ENCODE measurements at places on chromosomes 7 and 10.

DNA sequence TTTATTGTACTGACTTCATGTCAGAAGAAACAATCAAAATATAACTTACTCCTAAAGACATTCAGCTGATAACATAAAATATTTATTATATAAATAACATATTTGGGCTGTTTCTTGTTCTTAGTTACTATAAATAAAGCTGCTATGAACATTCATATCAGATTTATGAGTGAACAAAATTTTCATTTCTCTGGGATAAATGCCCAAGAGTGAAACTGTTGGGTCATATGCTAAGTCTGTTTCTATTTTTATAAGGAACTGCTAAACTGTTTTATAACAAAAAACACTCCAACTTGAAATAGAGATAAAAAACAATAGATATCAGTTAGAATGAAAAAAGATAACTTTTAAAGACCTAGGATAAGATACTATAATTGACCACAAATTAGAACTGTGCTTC, 26.5 kb upstream of the CC2D2B start:
- H3K4me3 ChIP-seq, result no peak overlapping the region
- no peak for DNase-seq
- H3K27me3 ChIP-seq, result no peaks in the 10 kb centered on the region
- peaks cover 30% of the 10 kb centered on the region for H3K36me3 ChIP-seq

DNA sequence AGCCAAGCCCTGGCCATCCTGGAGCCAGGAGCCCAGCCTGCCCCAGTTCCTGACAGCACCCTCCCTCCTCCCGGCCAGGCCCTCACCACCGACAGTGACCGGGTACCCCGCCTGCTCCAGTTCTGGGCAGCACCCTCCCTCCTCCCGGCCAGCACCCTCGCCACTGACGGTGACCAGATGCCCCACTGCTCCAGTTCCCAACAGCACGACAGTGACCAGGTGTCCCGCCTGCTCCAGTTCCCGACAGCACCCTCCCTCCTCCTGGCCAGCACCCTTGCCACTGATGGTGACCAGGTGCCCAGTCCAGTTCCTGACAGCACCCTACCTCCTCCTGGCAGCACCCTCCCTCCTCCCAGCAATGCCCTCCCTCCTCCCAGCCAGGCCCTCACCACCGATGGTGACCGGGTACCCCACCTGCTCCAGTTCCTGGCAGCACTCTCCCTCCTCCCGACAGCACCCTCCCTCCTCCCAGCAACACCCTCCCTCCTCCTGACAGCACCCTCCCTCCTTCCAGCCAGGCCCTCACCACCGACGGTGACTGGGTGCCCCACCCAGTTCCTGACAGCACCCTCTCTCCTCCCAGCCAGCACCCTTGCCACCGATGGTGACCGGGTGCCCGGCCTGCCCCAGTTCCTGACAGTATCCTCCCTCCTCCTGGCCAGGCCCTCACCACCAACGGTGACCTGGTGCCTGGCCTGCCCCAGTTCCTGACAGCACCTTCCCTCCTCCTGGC, 40.3 kb downstream of the VIPR2 start:
- H3K4me1 ChIP-seq, result no peaks in the 10 kb centered on the region
- H3K27ac ChIP-seq, result peak overlapping the region; percentile 22
- no peaks in the 10 kb centered on the region for H3K36me3 ChIP-seq
- DNase-seq, result no peak
- peaks cover 7% of the 10 kb centered on the region for H3K27me3 ChIP-seq

DNA sequence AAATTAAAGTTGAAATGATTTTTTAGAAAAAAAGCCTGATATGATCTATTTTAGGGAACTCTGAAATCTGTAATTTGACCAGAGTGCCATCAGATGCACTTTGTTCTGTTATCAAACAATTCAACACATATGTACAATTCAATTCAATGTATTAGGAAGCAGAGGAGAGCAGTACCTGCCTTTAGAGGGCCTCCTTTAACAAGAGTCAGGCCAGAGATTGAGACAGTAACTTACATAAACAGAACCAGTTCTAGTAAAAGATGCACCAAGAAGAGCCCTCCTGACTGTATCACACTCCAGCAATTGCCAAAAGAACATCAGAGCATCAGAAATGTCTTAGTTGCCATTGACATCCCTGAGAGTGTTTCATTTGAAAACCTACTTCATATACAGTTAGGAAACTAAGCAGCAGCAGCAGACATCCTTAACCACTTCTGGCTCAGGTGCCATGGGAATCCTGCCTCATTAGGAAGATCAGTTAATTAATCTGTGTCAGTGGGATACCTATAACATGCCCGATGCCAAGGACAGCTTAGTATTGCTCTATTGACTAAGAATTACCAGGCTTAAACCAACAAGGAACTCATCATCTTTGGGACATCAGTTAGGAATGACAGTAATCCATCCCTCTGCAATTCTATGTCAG, 1222.6 kb upstream of the LRRN3 start:
- H3K4me3 ChIP-seq, result no peak overlapping the region
- no peaks in the 10 kb centered on the region for H3K36me3 ChIP-seq
- no peak for DNase-seq
- H3K4me1 ChIP-seq, result no peaks in the 10 kb centered on the region
- H3K27ac ChIP-seq, result no peak overlapping the region
- no peaks in the 10 kb centered on the region for H3K27me3 ChIP-seq

DNA sequence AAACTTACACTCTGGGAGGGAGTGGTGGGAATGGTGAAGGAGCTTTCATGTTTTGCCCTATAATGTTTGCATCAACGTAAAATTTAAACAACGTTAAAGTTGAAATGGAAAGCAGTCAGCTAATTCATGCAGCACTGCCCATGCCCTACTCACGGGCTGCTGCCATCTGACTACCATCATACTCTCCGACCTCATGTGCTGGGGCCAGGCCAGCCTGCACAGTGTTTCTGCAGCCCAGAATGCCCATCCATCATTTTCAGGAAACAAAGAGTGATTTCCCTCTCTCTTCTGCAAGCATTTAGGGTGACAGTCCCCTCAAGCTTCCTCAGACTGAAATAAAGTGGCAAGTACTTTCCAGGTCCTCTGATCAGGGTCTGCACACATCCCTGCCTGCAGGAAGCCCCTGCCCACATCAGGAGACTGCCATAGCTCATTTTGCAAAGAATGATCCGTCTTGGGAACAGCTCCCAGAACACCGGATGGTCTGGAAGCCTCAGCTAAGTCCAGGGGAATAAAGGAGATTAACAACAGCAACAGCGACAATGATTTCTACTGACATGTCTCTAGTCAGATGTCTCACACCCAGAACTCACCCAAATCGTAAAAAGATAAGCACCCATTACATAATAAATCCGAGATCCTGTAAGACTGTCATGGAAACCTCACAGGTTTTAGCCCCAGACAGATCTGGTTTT, 40.3 kb downstream of the ARHGAP22 start:
- H3K4me3 ChIP-seq, result no peak overlapping the region
- no peaks in the 10 kb centered on the region for H3K36me3 ChIP-seq
- H3K27ac ChIP-seq, result no peak overlapping the region
- H3K4me1 ChIP-seq, result no peaks in the 10 kb centered on the region
- H3K27me3 ChIP-seq, result no peaks in the 10 kb centered on the region
- no peak for DNase-seq

- no peak for DNase-seq
- H3K36me3 ChIP-seq, result no peaks in the 10 kb centered on the region
- peaks cover 5% of the 10 kb centered on the region for H3K27me3 ChIP-seq
- no peak overlapping the region for H3K27ac ChIP-seq
- no peaks in the 10 kb centered on the region for H3K4me1 ChIP-seq
Observed at GRCh38 chr10:85645926-85646711, 720.5 kb downstream of the GRID1 start.

DNA sequence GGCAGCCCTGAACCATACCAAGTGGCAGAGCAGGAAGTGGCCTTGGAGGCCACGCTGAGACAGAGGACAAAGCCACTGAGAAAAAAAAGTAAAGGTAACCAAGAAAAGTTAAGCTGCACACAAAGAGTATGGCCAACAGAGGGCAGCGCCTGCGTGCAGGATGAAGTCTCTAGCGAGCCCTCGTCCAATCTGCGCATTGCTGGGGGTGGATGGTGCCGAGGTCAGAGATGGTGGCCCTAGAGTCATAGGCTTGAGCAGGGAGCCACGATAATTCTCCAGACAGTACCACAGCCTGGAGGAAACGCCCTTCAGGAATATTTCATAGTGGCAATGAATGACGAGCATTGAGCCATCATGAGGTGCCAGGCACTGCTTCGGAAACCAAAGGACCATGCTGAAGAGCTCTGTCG, 9.7 kb downstream of the ATP6V0E2 start:
- peaks cover 25% of the 10 kb centered on the region for H3K4me1 ChIP-seq
- DNase-seq, result peak; percentile 64
- no peak overlapping the region for H3K27ac ChIP-seq
- H3K4me3 ChIP-seq, result no peak overlapping the region
- no peaks in the 10 kb centered on the region for H3K36me3 ChIP-seq
